Stimulated activated CD4-positive, alpha-beta T cell treated with anti-CD3 and anti-CD28 coated beads, Interleukin-4, amount 100 ng/mL, for 4 hours (primary cell): ENCODE measurements at places on chromosomes 12 and 14.

DNA sequence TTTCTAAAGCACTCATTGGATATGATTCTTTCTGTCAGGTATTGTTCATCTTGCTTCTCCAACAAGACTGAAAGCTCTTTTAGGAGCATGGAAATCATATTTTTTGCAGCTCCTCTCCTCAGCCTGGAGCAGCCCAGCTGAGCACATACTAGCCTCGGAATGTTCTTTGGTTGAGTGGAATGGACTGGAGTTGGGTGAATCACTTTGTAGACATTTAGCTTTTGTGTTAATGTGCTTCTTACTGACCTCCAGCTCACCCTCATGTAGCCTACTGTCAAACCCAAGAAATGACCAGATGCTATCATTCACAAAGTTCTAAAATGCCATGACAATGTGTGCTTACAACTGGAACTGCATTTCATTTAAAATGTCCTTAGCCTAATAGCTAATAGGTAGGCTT lies 161.1 kb downstream of the NUAK1 start:
- no peak for DNase-seq

DNA sequence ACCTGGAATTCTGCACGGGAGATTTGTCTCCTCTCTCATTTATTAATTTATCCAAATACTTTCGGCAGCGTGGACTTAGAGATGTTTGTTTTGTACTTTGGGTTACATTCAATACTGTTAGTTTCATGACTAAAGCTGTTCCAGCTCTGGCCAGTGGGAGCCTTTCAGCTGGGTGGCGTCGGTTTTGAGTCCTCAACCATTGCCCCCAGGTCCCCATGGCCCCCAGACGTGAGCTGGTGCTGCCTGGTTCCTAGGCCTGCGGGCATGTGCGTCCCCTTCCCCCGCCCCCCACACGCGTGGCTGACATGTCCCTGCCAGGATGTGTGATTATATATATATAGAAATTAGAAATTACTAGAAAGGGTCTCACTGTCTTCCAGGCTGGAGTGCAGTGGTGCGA lies 48.2 kb downstream of the KIF26A start:
- no peak for DNase-seq

DNA sequence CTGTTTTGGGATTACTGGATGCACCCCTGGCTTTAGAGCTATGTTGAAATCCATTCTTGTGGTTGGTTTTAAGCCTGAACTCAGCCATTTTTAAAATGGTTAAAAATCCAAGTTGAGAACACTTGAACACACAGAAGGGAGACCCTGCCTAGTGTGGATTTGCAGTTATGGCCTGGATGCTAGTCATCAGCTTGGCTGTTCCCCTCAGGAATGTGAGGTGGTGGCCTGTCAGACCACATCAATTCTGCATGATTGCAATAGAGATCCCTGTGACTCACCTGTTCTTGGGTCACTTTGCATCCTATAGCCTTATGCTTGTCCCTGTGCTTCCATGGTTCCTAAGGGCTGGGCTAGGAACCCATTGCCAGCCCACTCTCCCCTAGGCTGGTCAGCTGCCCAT lies 454.1 kb downstream of the ATP23 start:
- no peak for DNase-seq

- DNase-seq: no peak
These were observed 376.0 kb upstream of the LRFN5 start for GRCh38 chr14:41230683-41231082.

GRCh38 chr14:95713596-95714371 lies at the start of gene TCL1A:
TSS of gene TCL1A (minus strand) at chr14:95714125. CDS start at chr14:95714066, 59 bp downstream.
- no peak for DNase-seq

- no peak for DNase-seq
These were observed 929.8 kb downstream of the DIO2 start for GRCh38 chr14:79281244-79282152.

GRCh38 chr14:81855007-81855406 lies 321.4 kb upstream of the SEL1L start:
- no peak for DNase-seq

GRCh38 chr12:6071589-6071988 lies 52.9 kb downstream of the VWF start:
- no peak for DNase-seq

DNA sequence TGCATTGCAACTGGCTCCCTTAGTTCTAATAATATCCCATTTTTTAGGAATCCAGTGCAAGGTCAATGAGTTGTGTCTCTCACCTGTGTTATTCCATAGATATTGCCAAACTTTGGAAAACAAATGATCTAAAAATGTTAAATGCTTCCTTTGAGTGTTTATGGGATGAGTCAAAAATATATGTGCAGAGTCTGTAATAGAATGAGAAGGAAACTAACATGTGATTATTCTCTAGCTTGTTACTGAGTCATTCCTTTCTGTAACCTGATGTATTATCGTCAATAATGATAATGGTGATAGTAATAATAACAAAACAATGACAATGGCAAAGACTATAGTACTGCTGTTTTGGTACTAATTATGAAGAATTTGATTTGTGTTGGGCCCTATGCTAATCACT lies 11.5 kb downstream of the ACSS3 start:
- no peak for DNase-seq

DNA sequence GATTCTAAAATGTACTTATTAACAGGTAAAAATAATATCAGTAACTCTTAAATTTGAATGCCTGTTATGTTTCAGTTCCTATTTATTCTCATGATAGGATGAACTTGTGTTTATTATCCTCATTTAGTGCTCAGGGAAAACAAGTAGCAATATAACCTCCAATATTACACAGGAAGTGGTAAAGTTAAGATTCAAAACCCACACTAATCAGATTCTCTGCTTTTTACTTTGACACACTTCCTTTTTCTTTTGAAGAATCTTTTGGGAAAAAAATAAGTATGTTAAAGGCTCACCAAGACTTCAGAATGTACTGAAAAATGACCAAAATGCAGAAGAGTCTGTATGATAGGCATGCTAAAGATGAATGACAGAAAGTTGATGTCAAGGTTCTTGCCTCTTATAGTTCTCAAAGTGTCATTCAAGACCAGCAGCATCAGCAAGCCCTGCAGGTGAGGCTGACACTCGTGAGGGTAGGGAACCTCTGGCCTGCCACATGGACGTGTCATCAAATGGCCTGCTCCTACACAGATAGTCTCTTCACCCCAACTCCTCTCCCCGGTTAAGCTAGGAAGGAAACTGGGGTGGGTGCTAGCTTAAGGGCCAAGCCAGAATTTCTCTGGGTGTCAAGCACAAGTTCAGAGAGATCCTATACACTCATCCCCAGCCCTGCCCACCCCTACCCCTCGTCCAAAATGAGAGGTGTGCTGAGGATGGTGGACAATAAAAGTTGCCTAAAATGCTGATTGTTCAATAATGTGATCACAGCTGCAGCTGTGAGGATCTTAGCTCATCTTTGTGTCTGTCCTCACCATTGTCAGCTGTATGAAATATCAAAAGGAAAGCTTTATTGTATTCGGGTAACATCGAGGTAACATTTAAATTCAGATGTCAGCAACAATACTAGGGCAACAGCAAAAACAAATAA lies 6.3 kb downstream of the TBPL2 start:
- DNase-seq: no peak

- no peak for DNase-seq
These were observed 117.4 kb upstream of the SOX5 start for GRCh38 chr12:24066865-24067264.

GRCh38 chr12:24615967-24616411 lies 332.9 kb downstream of the BCAT1 start:
- no peak for DNase-seq

- no peak for DNase-seq
These were observed 290.7 kb downstream of the NPAS3 start for GRCh38 chr14:33229269-33229929.

GRCh38 chr12:100932571-100932970 lies 138.0 kb downstream of the ANO4 start:
- DNase-seq: no peak

GRCh38 chr12:85805654-85806053 lies 30.6 kb downstream of the RASSF9 start:
- DNase-seq: no peak

- DNase-seq: no peak
These were observed 9.3 kb downstream of the PPP1R13B start for GRCh38 chr14:103838117-103838516.

DNA sequence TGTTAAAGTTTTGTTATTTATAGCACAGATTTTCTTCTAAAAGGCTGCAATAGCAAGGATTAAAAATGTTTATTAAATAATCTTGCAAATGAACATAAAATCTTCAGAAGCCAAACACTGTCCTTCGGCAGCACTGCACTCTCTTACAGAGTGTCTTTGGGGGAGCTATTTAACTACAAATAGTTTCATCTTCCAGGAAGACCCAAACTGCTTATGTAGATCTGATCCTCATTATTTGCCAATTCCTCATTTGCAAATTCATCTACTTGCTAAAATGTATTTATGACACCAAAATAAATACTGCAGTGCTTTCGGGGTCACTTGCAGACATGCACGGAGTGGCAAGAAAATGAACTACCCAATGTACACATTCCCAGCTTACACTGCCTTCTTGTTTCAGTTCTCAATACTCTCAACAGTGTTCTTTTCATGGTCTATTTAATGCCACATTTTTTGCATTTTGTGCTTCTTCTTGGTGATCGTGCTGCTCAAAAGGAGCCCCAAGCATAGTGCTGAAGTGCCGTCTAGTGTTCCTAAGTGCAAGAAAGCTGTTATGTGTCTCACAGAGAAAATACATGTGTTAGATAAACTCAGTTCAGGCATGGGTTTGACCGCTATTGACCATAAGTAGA lies 128.1 kb downstream of the PRKD1 start:
- DNase-seq: no peak

GRCh38 chr12:24822121-24822899 lies 126.6 kb downstream of the BCAT1 start:
- DNase-seq: no peak

- DNase-seq: no peak
These were observed 32.6 kb upstream of the PLEKHG3 start for GRCh38 chr14:64671591-64671990.

DNA sequence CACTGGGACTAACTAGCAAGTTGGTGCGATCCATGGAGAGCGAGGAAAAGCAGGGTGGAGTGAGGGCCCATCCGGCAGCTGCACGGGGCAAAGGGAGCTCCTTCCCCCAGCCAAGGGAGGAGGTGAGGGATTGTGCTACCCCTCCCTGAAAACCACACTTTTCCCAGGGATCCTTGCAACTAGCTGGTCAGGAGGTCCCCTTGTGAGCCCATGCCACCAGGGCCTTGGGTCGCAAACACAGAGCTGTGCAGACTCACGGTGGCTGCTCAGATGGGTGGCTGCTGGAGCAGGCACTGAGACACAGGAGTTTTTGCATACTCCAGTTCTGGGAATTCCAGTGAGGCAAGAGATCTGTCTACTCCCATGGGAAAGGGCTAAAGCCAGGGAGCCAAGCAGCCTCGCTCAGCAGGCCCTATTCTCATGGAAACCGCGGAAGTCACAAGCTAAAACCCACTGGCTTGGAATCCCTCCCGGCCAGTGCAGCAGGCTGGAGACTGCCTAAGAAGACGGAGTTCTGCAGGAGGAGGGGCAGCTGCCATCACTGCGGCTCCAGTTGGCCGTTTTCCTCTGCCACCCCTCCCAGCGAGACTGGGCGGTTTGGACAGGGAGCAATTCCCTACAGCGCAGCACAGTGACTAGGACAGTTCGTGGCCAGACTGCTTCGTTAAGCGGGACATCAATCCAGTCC lies 10.9 kb upstream of the ZNF705A start:
- no peak for DNase-seq

DNA sequence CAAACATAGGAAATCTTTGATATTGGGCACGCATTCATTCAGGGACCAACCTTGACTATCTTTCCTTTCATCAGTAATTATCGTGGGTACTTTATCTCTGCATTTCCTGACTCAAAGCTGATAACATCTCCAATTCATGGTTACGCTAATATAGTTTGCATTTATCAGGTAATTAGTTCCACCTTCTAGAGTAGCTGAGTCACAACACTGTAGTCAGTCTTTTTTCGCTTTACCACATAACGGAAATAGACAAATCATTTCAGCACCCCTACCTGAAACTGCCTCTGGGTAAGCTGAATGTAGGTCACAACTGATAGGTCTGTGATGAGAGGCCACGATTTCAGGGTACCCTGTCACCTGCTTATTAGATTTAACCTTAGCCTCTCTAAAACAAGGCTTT lies 36.7 kb upstream of the IL22 start:
- peak; percentile 42 for DNase-seq

GRCh38 chr14:64337888-64338615 lies 43.9 kb upstream of the ESR2 start:
- peak; percentile 4 for DNase-seq

GRCh38 chr12:54025499-54026405 lies 2.5 kb upstream of the HOXC6 start:
- DNase-seq: no peak

DNA sequence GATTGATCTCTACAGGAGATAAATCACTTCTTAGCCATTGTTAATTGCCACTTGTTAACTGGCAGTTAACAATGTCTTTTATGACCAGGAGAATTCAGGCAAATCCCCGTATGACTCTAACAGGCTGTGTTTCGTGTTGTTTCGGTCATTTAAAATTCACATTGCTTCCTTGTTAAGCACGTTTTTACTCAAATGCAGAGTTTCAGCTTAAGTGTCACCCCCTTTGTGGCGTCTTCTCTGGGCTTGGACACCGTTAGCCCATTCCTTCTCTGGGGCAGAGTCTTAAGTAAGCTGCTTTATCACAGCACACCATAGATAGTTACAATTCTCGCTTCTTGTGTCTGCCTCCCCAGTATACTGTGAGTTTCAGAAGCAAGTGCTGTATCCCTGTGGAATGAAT lies 205.4 kb downstream of the EPS8 start:
- no peak for DNase-seq

GRCh38 chr12:80864046-80864735 lies 73.5 kb downstream of the LIN7A start:
- no peak for DNase-seq

GRCh38 chr12:25200703-25201102 lies 5.7 kb downstream of the ETFRF1 start:
- no peak for DNase-seq

DNA sequence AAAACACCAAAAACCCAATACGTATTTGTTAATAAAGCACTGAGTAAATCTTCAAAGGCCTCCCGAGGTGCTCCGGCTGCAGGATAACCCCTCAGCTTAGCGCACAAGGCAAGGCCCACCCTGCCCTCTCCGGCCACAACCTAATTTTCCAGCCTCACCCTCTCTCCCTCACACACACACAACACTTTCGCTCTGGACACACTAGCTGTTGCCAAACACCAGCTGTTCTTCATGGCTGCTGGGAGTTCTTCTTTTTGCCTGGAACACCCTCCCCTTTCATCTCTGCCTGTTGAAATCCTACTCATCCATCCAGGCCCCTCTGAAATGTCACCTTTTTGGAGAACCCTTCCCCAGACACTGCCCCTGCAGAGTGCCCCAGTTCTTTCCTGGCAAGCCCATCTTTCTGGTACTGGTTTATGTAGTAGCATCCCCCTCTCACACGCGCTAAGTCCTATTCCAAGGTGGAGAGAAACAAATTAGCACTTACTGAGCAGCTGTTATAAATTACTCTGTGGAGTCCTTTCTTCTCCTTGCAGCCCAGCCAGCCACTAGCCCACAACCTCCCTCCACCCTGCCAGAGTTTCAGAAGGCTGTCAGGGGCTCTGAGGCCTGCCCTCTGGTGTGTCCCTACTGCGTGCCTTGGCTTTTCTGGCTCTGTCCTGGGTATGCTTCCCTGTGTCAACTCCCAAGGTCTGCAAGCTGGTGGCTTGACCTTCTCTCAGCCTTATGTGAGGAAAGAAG lies 805 bp upstream of the CRACR2A start:
- no peak for DNase-seq

GRCh38 chr12:91565246-91565645 lies 382.6 kb upstream of the DCN start:
- DNase-seq: peak; percentile 19
